Glomerular endothelial cell (primary cell): ENCODE measurements at places on chromosomes 2 and 18. TPM values are rescaled to one million over a fixed set of nuclear protein-coding genes. Genes with fewer than 3 reads are reported as not detected.

Gene CHST9
- total RNA-seq = 0.05 TPM in 1 of 2 replicates, not detected in the other

Gene ACADL
- 0.05 TPM in 1 of 2 replicates, not detected in the other for total RNA-seq

Gene ERBB4
- total RNA-seq = 0.05 and 0.18 TPM in 2 replicates

Gene C2orf49
- total RNA-seq = 13.0 and 16.5 TPM in 2 replicates

Gene WIPF1
- 14.8 and 35.2 TPM in 2 replicates for total RNA-seq

Gene SLC23A3
- 1.3 TPM in 1 of 2 replicates, not detected in the other for total RNA-seq

Gene HOXD10
- total RNA-seq = 1.3 and 2.0 TPM in 2 replicates

Gene FASTKD1
- 13.3 and 25.7 TPM in 2 replicates for total RNA-seq

Gene LINC00305
- total RNA-seq = 2.6 TPM in 1 of 2 replicates, not detected in the other

Gene MOGAT1
- total RNA-seq = not detected in 2 replicates

Gene INHA
- total RNA-seq = not detected in 2 replicates

Gene GKN2
- total RNA-seq = not detected in 2 replicates

Gene CELF4
- not detected in 2 replicates for total RNA-seq

Gene GPBAR1
- total RNA-seq = 0.35 and 0.39 TPM in 2 replicates

Gene CCDC195
- not detected in 2 replicates for total RNA-seq

Gene COL4A4
- total RNA-seq = under 0.01 and 0.12 TPM in 2 replicates

Gene SCN2A
- total RNA-seq = 0.06 and 0.10 TPM in 2 replicates

Gene TEKT4
- not detected in 2 replicates for total RNA-seq

Gene PRKAG3
- not detected in 2 replicates for total RNA-seq

Gene NGEF
- 0.19 and 0.47 TPM in 2 replicates for total RNA-seq

Gene HES6
- 6.0 and 7.2 TPM in 2 replicates for total RNA-seq

Gene UGT1A8
- not detected in 2 replicates for total RNA-seq

Gene SERPINB3
- total RNA-seq = not detected in 2 replicates

Gene LHCGR
- total RNA-seq = 0.70 TPM in 1 of 2 replicates, not detected in the other

Gene ERFE
- total RNA-seq = 34.1 and 64.1 TPM in 2 replicates

Gene GALR1
- total RNA-seq = not detected in 2 replicates

Gene MYO3B
- total RNA-seq = not detected in 2 replicates

Gene HOXD9
- 4.7 and 7.6 TPM in 2 replicates for total RNA-seq

Gene TUBB8B
- not detected in 2 replicates for total RNA-seq

Gene SH3BP4
- 62.5 and 70.5 TPM in 2 replicates for total RNA-seq

Gene APLF
- 2.4 and 3.3 TPM in 2 replicates for total RNA-seq

Gene FRZB
- 0.05 TPM in 1 of 2 replicates, not detected in the other for total RNA-seq

Gene AMER3
- not detected in 2 replicates for total RNA-seq

Gene CPS1
- 0.34 and 0.53 TPM in 2 replicates for total RNA-seq

Gene ZAP70
- 2.7 and 4.6 TPM in 2 replicates for total RNA-seq

Gene TMEM237
- 18.6 and 21.3 TPM in 2 replicates for total RNA-seq

Gene MPV17
- total RNA-seq = 103 and 117 TPM in 2 replicates

Gene DCDC2C
- total RNA-seq = not detected in 2 replicates

Gene THSD7B
- not detected in 2 replicates for total RNA-seq

Gene NT5C1B
- total RNA-seq = not detected in 2 replicates

Gene WNT10A
- total RNA-seq = not detected in 2 replicates

Gene HJURP
- 4.3 and 7.9 TPM in 2 replicates for total RNA-seq

Gene COLEC12
- total RNA-seq = 13.2 and 31.7 TPM in 2 replicates
